ENCODE measurements at places on chromosomes 5 and 9.

- peak; percentile 45 for DNase-seq
Measured at GRCh38 chr9:134707031-134707680, 65.6 kb downstream of the COL5A1 start.

DNA sequence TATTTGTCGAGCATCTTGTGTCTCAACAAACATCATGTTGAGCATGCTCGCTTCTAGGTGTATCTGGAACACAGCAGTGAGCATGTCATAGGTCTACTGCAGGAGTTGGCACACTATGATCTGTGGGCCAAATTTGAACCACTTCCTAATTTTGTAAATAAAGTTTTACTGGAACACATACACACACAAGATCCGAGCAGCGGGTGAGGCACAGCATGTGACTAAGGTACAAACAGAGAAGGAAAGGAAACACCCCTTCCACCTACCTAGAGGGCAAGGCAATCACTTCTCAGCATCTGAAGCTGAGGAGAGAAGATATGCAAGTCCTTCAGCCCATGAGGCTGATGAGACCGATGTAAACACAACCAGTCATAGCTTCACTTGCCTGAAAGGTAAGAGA, 200.4 kb downstream of the MED10 start:
- no peak for DNase-seq

DNA sequence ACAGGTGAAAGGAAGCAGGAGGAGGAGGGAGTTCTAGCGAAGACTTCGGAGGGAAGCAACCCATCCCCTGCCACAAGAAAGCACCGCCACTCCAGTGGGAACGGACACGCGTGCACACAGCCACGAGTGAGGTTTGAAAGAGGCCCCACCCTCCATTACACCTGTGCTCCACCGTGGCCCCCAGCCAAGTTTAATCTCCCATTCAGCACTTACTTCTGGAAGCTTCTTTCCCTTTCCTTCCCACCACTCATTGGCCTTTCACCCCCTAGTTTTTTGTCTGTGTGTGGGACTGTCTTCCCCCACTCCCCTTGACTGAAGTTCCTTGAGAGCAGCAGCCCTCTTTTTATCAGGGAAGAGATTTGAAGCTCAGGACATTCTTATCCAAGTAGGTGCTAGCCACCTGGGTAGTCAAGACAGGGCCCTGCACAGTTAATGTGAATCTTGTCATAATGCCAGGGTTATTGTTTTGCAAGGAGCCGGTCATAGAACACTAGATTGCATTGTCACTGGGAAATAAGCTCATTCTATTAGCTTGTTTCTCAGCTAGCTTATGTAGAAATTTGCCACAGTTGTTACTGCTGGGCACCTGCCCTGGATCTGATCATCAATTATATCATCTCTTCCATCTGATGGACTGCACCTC, 256.0 kb downstream of the DOCK8 start:
- no peak for DNase-seq

DNA sequence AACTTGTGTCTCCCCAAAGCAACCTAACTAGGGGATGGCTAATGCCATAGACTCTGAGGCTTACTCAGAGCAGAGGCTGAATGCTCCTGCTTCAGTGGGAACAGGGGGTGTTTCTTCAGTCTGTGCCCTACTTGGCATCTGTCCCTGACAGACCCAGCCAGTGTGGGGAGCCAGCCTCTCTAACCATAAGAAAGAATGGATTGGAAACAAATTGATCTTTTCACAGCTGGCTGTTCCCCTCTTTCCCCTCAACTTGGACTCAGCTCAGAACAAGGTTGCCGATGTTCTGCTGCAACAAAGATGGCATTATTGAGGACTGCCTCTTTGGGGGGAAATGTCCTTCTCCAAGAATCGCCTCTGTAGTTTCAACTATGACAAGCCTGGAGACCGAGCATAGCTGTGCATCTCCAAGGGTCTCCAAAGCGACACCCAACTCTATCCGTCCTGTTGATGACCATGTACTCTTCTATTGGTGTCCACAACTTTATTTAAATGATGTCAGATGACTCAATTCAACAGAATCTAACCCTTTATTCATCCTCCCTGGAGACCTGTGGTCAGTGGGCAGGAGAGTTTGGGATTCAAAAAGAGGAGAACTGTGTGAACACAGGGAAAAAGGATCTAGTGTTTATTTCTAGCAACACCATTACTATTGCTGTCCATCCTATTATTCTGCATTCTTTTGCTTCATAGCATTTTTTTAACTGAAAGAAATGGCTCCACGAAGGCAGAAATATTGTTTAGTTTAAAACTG, 24.7 kb upstream of the TNC start:
- no peak for DNase-seq

- DNase-seq = peak; percentile 35
Measured at GRCh38 chr9:94002316-94003140, 47.4 kb upstream of the BARX1 start.

DNA sequence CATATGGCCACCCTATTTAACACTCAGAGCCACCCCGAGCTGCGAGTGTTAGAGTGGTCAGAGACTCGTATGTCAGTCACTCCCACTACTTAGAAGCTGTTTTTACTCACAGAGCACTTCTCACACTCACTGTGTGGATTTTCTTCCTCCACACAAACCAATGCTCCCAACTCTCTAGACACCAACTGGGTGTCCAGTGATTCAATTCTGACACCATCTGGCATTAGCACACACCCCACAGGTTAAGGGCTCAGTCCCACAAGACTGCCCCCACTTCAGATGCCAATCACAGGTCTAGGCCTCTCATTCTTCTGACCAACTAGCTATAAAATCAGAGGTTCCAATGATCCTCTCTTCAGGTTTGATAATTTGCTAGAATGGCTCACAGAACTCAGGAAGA, 174.8 kb downstream of the FANCC start:
- DNase-seq = no peak

DNA sequence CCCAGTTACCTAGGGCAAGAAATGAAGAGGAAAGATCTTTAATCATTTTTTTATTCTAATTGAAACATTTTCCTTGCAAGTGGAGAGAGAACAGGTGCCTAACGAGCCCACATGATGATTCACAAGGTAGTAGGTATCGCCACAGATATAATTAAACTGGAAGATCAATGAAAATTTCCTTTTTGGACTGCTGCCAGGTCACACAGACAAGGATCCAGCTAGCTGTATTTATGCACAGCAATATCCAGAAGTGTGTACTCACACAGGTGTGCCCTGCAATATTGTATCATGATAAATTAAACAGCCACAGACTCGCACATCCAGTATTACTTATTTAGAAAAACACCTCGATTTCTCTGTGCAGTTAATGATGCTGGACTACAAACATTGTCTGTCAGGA, 294.0 kb upstream of the SMARCA2 start:
- DNase-seq = no peak

GRCh38 chr9:134648701-134649530, 7.3 kb downstream of the COL5A1 start:
- no peak for DNase-seq

GRCh38 chr9:86485359-86485758, 131.1 kb upstream of the TUT7 start:
- no peak for DNase-seq

GRCh38 chr5:79976759-79977515, 14.1 kb downstream of the MTX3 start:
- no peak for DNase-seq

- no peak for DNase-seq
Measured at GRCh38 chr5:97118261-97119006, 24.0 kb downstream of the LIX1 start.

DNA sequence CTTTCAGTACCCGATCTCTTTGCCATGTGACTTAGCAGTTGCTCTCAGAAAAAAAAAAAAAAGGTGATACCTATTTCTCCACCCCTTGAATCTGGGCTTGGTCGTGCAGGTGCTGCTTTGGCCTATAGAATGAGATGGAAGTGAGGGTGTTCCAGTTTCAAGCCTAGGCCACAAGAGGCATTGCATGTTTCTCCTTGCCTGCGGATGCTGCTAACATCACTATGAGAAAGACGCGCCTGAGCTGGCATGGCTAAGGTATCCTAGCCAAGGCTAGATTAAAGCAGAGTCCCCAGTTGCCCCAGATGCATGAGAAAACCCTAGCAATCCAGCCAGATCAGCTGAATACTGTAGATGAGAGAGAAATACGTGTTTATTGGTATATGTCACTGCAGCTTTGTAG, 14.7 kb upstream of the CSF1R start:
- DNase-seq = no peak

DNA sequence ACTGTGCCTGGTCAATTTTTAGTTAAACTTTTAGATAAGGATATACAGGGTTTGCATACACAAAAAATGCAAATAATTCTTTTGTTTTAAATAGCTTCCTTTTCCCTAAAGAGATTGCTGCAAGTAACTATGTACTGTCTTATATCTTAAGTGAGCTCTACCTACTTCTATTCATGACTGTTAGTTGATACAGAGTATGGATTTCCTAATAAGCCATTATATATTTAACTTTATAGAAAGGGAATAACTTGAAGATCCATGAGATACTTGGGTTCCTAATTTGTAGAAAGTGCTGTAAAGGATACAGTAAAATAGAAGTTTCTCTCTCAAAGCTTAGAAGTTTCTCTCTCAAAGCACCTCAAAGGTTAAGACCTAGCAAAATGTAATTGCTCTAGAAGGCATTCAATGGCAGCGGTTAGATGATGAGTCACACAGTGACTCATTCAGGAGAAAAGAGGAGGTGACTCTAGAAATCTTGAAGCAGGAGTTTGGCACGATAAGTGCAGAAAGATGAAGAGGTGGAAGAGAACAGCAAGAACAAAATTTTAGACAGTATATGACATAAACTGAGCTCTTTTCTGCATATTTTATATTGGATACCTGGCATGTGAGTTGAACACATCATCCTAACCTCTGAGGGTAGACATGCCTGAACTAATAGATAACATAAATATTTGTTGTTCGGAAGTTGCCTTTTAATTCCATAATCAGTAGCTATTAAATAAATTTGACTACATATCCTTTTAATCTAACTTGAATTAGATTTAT, 5.5 kb upstream of the DNAJC21 start:
- DNase-seq = no peak

DNA sequence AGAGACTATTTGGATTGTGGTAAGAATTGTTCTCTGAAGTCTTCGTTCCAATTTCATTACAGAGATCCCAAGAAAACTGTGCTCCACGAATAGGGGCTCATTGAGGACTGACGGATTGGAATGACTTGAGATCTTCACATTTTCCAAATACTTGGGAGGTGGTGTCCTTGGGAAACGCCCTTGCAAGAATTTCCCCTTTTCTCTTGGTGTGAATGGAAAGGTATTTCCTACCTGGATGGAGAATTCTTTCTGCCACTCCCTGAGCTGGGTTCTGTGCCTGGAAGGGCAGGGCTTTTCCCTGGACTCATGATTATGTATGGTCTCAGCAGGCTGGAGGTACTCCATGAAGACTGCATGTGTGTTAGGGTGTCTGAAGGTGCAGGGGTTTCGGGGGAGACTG, 53.9 kb downstream of the SNX18 start:
- DNase-seq = no peak

GRCh38 chr5:96885518-96886338, 9.4 kb downstream of the ERAP2 start:
- DNase-seq = no peak

GRCh38 chr5:150615141-150615699, 25.2 kb upstream of the SYNPO start:
- no peak for DNase-seq

DNA sequence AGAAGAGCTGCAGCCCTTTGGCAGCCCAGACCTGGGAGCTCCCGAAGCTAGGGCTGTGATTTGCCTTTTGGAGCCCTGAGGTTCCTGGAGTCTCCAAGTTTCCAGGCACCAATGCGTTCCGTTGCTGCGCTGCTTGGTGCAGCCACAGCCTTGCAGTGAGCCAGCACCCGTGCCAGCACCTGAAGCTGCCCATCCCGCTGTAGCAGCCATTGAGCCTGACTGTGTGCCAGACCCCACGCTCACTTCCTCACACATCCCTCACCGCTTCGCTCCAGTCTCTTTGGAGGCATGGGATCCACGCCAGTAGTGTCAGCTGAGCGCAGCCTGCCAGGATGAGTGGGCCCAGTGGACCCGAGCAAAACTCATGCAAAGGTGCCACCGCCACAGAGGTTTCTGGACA, 22.5 kb upstream of the C9orf72 start:
- no peak for DNase-seq

DNA sequence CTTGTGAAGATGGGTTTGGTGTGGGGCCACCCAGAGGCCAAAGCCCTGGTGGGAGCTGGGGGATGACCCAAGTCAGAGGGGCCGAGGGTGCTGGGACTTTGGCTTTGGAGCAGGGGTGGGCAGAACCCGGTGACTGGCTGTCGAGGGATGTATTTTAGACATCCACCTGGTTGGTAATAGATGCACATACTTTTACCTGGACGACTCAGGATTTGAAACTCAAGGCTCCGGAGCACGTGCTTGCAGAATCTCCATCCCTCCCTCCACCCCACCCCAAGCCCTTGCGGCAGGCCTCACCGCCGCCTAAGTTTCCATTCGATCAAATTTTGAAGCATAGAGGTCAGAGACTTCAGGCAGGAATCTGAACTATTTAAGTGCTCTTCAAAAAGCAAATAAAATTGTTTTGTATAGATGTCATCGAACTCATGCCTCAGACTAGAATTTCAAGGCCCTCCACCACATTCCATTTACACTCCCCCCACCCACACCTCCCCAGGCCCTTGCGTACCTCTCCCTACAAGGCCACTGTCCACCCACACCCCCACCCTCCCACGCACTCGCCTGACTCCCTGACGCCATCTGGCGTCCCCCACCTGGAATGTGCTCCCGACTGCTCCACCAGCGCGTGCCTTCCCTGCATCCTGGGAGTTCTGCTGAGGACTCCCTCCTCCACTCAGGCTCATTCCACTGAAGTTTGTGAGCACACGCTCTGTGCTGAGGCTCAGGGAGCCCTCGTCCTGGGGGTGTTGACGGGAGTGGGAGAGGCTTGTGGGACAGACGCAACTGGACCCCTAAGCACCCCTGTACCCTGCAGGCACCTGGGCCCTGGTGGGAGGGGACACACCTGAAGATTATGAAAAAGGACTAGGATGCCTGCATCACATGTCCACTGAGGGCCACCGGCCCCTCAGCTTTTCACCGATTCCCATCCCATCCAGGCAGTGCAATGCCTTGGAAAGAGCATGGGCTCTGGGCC, 56.4 kb upstream of the RPL26L1 start:
- DNase-seq = peak; percentile 62
